ENCODE measurements at places on chromosomes 6 and 20.
A peak's percentile ranks its signal among the peaks of the same experiment; 100 is the strongest.

DNA sequence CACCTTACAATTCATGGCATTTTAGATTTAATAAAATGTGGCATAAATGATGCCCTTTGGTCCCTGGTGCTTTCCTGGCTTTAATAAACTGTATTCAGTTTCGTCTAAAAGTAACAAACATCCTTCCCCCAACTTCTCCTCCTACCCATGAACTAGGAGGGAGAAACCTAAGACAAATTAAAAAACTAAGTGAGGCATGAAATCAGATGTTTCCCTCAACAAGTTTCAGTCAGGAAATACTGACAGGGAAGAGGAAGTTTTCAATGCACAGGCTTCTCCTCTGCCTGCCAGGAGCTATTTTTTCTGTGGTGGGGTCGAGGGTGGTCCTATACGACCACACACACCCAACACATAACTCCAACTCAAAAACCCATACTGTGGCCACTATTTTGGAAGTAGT is 10.0 kb downstream of the HBS1L start:
- no peak for DNase-seq

DNA sequence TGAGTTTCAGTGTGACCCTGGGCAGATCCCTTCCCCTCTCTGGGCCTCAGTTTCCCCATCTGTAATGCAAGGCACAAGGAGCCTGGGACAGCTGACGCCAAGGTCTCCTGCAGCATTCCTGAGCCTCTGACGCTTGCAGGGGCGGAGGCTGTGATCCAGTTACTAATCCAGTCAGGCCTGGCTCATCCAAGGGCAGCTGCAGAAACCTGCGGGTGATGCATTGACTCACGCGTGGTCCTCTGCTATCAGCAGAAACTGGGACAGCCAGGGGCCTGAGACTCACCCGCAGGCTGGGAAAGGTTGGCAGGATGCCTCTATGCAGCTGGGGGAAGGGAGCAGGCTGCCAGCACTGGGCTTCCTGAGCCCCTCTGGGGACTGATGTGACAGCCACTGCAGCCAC is 65.0 kb upstream of the SIRPA start:
- DNase-seq: no peak

DNA sequence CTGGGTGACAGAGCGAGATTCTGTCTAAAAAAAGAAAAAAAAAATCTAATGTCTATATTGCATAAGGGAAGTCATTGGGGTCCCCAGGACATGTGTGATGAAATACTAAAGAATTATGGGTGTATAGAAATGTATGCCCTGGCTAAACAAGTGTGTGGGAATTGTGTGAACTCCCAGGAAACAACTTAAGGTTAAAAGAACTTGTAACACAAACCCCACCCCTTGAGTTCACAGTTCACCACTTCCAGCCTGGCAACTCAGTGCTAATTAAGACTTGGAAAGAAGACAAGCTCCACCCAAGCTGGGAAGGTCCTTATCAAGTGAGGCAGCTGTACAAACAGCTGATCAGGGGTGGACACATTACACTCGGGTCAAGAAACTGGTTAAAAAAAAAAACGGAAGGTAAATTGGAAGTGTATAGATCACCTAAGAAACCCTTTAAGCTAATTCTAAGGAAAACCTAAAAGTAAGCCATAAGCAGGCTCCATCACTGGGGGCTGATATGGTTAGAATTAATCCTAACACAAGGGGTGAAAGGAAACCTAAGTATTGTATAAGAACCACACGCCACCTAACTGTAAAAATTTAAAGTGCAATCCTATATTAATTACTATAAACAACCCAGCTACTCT is 25.2 kb downstream of the HLA-A start:
- no peak for DNase-seq

- DNase-seq: no peak
Measured at GRCh38 chr6:12493446-12493845, 203.3 kb downstream of the EDN1 start.

- DNase-seq: no peak
Measured at GRCh38 chr6:137775720-137776119, 91.3 kb upstream of the TNFAIP3 start.

GRCh38 chr6:19753826-19754225 is 83.3 kb upstream of the ID4 start:
- no peak for DNase-seq

- DNase-seq: no peak
Measured at GRCh38 chr6:75275067-75275466, 9.5 kb downstream of the TMEM30A start.

DNA sequence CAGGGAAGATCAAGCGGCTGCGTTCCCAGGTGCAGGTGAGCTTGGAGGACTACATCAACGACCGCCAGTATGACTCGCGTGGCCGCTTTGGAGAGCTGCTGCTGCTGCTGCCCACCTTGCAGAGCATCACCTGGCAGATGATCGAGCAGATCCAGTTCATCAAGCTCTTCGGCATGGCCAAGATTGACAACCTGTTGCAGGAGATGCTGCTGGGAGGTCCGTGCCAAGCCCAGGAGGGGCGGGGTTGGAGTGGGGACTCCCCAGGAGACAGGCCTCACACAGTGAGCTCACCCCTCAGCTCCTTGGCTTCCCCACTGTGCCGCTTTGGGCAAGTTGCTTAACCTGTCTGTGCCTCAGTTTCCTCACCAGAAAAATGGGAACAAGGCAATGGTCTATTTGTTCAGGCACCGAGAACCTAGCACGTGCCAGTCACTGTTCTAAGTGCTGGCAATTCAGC is 51.6 kb upstream of the TTPAL start:
- DNase-seq: no peak

- DNase-seq: peak; percentile 55
Measured at GRCh38 chr20:760751-761417, 7.4 kb downstream of the SLC52A3 start.

DNA sequence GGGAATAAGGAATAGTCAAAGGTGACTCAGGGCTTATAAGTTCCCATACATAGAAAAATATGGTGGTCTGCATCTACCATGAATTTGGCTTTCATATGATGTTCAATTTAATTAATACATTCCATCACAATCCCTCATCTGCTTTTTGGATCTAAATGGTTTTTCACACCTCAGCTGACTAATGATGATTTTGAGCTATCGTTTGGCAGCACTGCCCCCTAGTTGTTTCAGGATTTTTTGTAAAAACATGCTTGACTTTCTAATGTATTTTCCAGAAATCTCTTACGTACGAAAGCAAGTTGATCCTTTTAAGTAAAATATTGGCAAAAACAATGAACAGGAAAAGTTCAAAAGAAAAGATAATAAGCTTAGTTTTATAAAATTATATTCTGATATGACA is 408.6 kb upstream of the ADGRB3 start:
- no peak for DNase-seq

DNA sequence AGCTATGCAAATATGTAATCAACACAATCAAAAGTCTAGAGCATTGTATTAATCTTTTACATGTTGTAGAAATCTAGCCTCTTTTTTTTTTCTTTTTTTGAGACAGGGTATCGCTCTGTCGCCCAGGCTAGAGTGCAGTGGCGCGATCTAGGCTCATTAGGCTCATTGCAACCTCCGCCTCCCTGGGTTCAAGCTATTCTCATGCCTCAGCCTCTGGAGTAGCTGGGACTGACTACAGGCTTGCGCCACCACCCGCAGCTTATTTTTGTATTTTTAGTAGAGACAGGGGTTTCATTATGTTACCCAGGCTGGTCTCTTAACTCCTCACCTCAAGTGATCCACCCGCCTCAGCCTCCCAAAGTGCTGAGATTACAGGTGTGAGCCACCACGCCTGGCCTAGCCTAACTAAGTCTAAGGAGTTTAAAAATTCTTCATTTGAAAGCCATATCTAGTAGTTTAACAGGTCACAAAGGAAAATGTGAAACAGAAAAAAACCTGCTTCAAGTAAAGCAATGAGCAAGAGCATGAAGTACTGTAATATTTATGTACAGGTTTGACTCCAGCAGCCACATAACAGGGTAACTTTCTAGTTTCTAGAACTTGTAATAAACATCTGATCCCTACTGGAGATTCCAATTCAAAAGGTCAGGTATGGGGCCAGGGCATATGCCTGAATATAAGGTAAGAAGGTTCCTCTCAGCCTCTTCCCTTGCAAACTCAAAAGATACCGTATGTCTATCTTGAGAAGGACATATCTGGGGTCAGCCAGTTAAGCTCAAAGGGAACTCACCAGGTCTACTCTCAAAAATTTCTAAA is 4.4 kb downstream of the CPNE1 start:
- peak; percentile 44 for DNase-seq

DNA sequence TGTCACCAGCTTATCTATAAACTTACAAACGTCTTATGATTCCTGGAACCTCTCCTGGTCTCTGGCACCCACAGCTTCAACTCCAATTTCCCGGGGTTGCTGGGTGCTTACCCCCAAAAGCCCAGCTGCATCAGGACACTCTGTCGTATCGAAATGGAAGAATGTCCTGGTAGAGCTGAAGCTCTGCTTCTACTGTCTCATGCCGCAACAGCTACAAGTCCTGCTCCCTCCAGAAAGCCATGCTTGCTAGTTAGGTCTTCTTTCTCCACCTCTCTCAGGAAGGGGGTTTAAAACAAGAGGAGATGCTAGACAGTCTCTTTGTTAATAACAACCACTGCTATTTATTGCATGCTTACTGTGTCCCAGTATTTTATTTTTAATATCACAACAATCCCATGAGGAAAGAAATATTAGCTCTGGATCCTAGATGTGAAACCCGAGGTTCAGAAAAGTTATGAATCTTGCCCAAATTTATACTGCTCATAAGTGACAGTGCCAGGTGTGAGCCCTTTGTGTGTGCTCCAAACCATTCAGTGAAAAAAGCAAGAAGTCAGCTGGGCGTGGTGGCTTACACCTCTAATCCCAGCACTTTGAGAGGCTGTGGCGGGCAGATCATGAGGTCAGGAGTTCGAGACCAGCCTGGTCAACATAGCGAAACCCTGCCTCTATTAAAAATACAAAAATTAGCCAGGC is 82.3 kb upstream of the GCM1 start:
- DNase-seq: no peak

Measured in activated CD4-positive, alpha-beta T cell treated with anti-CD3 and anti-CD28 coated beads, Interleukin-10, Interleukin-2, amounts not matched to agents 100 ng/mL and 50 ng/mL, durations not matched to agents 16 hours and 8 hours (primary cell).